Cerebellum (tissue), 4 donors: ENCODE measurements at places on chromosomes 11 and 22. TPM values are rescaled to one million over a fixed set of nuclear protein-coding genes. Genes with fewer than 3 reads are reported as not detected.

DNA sequence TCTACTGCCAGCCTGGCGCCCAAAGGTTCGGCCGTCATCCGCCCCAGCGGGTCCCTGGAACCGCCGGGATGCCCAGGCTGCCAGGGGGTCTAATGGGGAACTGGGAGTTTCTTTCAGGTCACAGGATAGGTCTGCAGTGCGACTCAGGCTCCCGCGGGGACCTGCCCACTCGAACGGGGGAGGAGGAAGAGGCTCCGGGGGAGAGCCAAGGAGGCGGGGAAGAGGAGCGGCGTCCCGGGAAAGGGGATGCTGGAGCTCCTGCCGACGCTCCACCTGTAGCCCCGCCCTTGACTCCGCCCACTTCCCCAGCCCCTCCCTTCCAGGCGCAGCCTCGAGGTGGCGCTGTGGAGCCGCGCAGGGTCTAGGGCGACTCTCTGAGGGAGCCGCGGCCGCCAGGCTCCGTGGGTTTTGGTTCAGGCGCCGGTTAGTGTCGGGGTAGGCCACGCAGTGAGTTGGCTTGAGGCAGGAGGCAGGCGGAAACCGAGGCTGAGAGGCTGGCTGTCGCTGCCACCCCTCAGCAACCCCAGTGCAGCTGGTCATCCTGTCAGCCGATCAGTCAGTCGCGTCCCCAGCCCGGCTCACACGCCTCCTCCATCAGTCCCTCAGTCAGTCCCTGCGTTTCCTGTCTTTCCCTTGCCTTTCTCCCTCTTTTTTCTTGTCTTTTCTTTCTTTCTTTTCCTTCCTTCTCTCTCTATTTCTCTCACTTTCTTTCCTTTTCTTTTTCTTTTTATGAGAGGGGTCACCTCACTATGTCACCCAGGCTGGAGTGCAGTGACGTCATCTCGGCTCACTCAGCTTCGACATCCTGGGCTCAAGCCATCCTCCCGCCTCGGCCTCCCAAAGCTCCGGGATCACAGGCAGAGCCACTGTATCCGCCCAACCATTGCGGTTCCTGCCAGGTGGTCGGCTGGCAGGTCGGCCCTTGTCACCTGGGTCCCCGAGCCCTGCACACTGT lies 26.4 kb downstream of the YWHAH start:
- peak; percentile 96 for DNase-seq

DNA sequence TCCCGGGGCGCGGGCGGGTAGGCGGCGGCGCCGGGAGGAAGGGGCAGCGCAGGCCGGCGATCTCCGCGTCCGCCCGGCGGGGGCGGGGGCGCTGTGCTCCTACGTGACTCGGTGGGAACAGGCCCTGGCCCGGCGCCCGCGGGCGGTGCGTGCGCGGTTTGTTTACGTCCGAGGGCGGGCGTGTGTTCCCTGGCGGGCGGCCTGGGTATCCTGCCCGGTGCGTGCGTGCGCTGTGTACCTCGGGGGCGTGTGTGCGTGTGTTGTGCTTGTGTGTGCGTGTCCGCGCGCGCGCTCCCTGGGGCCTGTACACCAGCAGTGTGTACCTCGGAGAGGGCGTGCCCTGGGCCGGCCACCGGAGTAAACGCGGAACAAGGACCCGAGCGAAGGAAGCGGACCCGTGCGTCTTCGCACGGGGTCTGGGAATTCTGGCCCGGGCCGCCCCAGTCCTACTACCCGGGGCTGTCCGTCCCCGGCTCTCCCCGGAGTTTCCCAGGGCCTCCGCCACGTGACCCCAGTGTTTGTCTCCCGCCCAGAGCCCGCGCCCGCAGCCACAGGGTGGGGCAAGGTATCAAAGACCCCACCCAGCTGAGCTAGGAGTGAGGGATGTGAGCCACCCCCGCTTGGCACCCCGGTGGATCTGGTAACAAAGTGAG lies 769 bp downstream of the MAFF start:
- DNase-seq = no peak

DNA sequence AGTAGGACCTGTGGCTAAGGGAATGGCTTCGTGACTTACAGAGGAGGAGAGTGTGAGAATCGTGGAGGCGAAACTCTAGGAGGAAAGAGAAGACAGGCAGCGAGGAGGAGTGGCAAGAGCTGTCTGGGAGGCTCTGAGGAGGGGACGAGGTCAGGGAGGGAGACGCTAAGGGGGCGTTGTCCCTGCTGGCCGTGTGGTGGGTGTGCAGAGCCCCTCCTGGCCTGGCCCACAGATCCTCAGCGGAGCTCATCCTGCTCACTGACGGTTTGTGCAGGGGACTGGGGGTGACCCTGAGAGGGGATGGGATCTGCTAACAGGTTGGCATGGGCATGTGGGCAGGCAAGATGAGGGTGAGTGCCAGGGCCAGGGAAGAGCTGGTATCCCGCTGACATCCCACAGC lies 56.5 kb upstream of the PRR5 start:
- no peak for DNase-seq

GRCh38 chr22:19214078-19214473 lies 35.5 kb upstream of the SLC25A1 start:
- DNase-seq = no peak

- no peak for DNase-seq
Measured at GRCh38 chr22:30362651-30363281, 6.0 kb downstream of the CCDC157 start.

DNA sequence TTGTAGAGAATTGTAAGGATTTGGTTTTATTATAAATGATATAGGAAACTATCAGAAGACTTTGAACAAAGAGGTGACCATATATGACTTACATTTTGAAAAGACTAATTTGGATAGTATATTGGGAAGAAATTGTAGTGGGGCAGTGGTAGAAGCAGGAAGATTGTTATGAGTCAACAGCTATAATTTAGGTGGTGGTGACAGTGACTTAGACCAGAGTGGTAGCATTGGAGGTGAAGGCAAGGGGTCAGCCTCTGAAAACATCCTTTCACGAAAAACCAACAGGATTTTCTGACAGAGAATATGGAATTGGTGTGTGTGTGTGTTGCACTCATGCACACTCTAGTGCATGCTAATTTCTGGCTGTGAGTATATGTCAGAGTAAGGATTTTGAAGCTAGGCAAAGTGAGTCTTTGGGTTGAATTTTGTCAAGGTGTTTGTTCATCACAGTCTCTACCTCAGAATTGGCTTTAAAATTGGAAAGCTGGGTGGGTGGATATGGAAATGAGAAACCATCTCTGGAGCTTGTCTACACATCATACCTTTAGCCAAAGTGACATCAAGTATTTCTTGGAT lies 8.2 kb upstream of the HBE1 start:
- DNase-seq = no peak

GRCh38 chr11:133934599-133935550 lies 21.9 kb downstream of the IGSF9B start:
- DNase-seq = peak; percentile 92

GRCh38 chr11:77179048-77179447 lies 51.0 kb downstream of the MYO7A start:
- DNase-seq = peak; percentile 60

GRCh38 chr22:38623351-38623750 lies 32.8 kb downstream of the FAM227A start:
- DNase-seq = no peak

DNA sequence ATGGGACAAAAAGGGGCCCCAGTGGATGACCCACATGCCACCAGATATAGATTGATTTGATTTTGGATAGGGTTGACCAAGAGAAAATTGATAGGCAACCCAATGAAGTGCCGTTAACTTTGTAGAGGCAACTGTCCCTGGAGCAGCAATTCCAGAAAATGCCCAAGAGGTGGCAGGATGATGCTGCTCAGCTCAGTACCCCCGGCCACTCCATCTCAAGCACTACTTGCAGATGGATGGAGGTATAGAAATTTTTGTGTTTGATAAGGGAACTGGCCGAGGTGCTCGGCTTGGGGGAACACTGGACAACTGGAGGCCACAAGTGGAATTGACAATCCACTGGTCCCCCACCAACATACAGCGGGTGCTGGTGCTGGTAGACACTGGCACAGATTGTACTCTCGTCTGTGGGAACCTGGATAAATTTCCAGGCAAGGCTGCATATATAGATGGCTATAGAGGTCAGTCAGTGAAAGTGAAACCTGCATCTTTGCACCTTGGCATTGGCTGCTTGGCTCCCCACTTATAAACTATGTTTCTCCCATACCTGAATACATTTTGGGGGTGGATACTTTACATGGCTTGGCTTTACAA lies 86.3 kb downstream of the CCDC83 start:
- DNase-seq = peak; percentile 12

DNA sequence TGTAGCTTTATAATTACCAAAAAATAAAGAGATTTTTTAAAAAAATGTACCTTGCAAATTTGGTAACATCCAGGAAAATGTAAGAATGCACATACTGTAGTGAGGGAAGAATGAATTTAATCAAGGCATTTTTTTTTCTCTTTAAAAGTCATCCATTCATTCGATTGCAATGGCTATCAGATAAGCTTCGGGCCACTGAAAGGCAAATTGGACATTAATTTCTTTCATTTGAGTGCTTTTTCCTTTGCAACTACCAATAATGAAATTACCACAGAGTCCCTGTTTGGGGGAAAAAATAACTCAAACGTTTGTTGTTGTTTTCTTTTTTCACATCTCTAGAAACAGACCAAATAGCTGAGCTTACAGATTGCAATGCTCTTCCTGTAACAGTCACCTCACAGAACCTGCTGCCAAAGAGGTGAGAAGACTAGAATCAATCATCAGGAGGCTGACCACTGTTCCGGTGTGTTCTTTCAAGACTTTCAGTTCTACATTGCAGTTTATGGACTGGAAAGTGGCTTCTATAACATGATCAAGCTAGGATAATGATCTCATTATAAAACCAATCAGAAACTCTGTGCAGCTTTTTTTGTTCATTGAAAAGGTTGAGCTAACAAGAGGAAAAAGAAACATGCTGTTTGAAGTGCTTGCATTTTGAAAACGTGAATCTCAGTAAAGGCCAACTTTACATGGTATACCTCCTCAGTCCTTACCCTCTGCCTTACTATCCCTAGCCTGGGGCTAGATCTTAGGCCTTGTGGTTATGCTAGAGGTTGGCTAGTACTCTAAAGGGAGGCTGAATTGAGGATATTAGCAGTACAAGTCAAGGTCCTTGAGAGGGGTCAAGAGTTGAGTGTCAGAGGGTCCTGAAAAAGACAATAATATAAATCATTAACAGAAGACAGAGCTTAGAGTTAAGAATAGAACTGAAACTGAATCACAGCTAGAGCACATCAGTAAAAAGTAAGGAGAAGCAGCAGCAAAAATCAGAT lies 1276.1 kb downstream of the LRRC4C start:
- DNase-seq = no peak

- no peak for DNase-seq
Measured at GRCh38 chr11:72580642-72580950, 93.6 kb downstream of the PDE2A start.

- peak; percentile 48 for DNase-seq
Measured at GRCh38 chr11:74570266-74571061, 21.9 kb upstream of the POLD3 start.

DNA sequence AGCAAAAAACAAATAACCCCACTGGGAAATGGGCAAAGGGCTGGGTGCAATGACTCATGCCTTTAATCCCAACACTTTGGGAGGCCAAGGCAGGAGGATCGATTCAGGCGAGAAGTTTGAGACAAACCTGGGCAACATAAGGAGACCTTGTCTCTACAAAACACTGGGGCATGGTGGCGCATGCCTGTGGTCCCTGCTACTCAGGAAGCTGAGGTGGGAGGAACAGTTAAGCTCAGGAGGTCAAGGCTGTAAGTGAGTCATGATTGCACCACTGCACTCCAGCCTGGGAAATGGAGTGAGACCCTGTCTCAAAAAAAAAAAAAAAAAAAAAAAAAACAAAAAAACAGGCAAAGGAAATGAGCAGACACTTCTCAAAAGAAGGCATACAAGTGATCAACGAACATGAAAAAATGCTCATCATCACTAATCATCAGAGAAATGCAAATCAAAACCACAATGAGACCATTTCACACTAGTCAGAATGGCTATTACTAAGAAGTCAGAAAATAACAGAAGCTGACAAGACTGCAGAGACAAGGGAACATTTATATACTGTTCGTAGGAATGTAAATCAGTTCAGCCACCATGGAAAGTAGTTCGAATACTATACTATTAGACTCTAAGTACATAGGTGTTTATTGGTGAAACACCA lies 48.2 kb upstream of the SMCO4 start:
- no peak for DNase-seq

- no peak for DNase-seq
Measured at GRCh38 chr22:50468626-50469025, 6.2 kb downstream of the SBF1 start.

DNA sequence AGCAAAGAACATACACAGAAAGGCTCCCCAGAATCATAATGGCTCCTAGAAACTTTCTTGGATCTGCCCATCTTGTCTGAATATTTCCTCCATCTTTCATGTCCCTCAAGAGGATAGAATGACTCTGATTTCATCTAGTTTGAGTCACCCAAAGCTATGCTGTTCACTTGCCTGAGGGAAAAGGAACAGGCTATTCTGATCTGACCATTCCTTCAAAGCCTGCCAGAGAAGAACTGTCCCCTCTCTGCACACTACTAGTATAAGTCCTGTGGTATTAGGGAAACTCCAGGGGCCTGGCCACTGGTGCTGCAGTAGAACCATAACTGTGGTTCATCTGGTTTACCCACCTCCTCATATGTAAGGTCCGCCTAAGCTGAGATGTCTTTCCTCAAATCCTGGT lies 2.4 kb upstream of the PATE1 start:
- no peak for DNase-seq

DNA sequence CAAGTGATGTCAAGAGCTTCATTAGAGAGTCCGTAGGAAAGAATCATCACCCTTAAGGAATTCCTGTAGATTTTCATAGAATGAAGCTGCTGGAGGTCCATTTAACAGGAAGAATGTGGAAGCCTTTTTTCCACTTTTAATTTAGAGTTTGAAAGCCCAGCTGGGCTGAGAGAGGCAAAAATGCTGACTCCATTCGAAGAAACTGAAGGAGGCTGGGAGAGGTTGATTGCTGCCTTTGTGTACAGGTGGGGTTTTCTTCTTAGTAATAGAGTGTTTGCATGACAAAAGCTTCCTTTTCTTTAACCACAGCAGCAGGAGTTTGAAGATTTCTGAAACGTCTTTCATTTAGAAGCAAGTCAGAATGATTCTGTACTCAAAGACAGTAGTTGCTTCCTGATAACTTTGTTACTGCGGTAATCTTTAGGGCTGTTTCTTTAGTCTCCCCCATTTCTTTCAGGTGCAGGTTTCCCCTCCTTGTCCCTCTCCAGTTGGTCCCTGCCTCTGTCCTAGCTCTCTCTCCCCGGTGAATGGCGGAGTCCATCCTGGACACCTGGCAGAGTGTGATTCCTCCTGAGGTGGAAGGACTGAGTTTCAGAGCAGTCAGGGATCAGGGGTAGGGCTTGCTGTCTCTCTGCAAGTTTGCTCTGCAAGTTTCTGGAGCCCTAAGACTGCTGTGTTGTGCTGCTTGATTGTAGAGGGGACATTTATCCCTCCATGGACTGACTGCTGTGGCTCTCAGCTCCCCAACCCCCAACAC lies 166.2 kb downstream of the LDLRAD3 start:
- DNase-seq = no peak

HOATZ gene
- not detected for total RNA-seq

HBE1 gene
- 5.6 TPM for total RNA-seq

VPREB1 gene
- not detected for total RNA-seq

PAMR1 gene
- 2.4 TPM for total RNA-seq

RTN3 gene
- 192 TPM for total RNA-seq

CARD18 gene
- not detected for total RNA-seq

ADAMTS8 gene
- 1.5 TPM for total RNA-seq

OR52I1 gene
- not detected for total RNA-seq
